ENCODE measurements at places on chromosomes 13 and 19.
A peak's percentile ranks its signal among the peaks of the same experiment; 100 is the strongest.

GRCh38 chr13:95552539-95553441 lies at the start of gene CLDN10:
CLDN10 (plus strand) TSS chr13:95552720; CDS start chr13:95552754, 34 bp downstream.
- DNase-seq, result no peak

- no peak for DNase-seq
These were observed 188.4 kb upstream of the KLF12 start for GRCh38 chr13:74322562-74322961.

DNA sequence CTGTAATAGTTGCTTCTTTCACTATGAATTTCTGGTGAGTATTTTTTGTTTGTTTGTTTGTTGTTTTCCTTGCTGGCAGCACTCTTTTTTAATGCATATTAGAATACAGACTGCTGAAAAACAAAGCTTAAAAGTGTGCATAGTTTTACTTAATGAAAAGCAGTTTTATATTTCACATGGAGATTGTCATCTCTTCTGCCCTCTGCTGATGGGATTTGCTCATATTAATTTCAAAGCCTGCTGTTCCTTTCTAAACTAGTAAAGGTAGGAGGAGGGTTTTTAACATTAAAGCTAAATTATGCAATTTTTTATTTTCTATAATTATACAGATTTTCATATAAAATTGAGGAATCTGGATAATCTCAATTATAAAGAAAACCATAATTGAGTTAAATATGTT lies 692.6 kb upstream of the SLITRK1 start:
- no peak for DNase-seq

- no peak for DNase-seq
These were observed 22.9 kb downstream of the FBN3 start for GRCh38 chr19:8126511-8126910.

- DNase-seq, result no peak
These were observed 1.6 kb downstream of the ZNF71 start for GRCh38 chr19:56596676-56597075.

DNA sequence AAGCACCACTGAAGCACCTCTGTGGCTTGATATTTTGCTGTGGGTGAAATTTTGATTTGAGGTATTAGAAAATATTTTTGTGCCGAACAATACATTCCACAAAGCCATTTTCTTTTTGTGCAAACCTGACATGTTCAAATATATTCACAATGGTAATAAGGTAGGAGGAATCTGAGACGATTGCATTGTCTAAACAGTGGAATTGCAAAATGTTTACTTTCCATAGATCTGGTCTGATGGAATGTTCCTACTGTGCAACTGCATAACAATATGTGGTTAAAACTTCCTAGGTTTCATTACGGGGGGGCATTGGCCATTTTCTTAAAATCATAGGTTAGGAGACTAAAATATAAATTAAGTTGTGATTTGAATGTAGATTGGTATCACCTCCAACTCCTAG lies 42.7 kb upstream of the AKAP11 start:
- DNase-seq, result no peak

- DNase-seq, result no peak
These were observed 109.8 kb downstream of the POSTN start for GRCh38 chr13:37488726-37489125.

GRCh38 chr13:93420887-93421286 lies 194.3 kb downstream of the GPC6 start:
- no peak for DNase-seq

DNA sequence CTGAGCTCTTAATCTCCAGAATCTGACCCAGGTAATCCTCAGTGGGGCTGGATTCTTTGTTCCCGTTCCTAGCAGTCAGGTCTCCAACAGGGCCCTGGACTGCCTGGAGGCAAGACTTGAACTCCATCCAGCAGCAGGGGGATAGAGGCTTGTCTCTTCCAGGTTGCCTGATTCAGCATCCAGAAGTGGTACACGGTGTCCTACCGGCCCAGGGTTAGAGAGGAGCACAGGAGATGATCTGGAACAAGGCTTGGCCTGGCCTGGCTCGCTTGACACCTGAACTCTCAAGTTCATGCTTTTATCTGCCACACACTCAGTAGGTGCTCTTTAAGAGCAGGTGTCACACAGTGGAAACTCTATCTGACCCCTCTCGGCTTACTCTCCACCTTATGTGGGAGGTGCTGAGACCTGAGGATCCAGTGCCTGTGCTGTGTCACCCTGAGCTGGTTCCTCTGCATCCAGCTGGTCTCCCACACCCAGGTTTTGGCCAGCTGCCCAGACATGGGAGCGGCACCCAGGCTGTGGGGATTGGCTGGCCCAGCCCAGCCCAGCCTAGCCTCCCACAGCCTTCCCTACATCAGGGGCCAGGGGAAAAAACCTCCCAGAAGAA lies at the start of gene CYP4F3:
TSS of gene CYP4F3 (plus strand) at position 604 of the 610 bp plus-strand sequence. CDS start 519 bp downstream, outside the sequence.
- DNase-seq, result no peak

- no peak for DNase-seq
These were observed at the start of gene ZNF728 for GRCh38 chr19:23002690-23003422. ZNF728 (minus strand) TSS chr19:23003176; CDS start chr19:23003030, 146 bp downstream.

DNA sequence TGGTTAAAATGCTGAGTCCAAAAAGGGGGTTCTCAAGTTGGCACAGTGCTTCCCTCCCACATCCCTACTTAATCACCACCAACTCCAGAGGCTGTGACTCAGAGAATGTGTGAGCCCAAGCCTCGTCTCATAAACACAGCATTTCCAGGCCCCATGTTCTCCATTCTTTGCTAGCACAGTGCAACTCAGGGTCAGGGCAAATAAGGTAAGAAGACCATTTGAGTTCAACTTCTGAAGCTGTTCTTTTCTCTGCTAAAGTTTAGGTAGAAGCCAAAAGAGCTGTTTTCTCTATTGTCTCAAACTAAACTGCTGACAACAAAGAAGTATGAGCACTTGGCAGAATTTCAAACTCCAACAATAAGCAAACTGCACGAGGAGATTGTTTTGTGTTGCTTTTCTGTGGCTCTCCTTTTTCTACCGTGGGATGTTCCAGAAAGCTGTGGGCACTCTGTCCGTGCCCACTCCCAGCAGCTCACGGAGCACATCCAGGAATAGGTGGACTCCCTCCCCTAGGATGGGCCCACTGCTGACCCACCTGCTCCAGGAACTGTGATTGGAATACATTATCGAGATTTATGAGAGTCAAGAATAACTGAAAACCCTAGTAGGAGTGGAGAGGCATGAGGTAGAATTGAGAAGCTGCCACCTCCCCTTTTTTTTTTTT lies 494.3 kb downstream of the COG6 start:
- no peak for DNase-seq

DNA sequence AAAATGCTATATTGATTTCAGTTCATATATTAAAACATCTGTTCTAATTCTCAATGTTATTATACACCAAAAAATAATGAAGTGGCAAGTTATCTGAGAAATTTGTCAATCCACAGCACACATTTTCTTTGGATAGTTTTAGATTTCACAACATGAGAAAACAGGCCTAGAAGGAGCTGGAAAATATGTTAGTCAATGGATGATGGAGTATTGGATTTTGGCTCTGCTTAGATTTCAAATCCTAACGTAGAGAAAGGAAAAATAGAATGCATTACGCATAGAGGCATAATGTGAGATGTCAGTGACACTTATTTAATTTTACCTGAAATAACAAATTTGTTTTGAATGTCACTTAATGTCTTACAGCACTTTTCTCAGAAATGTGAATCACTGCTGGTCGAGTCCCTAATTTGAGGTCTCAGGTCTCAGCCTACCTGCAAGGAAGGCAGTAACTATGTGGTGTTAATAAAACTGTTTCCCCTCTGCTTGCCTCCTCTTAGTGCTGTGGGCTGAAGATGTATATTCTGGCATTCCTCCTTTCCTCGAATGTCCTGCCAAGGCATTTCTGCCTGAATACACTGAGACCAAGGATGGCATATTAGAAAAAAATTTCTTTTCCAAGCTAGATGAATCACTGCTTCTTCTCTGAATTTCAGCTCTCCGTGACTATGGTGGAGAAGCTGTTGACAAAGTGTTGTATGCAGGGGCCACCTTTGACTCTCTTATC lies 232.4 kb downstream of the POSTN start:
- no peak for DNase-seq

DNA sequence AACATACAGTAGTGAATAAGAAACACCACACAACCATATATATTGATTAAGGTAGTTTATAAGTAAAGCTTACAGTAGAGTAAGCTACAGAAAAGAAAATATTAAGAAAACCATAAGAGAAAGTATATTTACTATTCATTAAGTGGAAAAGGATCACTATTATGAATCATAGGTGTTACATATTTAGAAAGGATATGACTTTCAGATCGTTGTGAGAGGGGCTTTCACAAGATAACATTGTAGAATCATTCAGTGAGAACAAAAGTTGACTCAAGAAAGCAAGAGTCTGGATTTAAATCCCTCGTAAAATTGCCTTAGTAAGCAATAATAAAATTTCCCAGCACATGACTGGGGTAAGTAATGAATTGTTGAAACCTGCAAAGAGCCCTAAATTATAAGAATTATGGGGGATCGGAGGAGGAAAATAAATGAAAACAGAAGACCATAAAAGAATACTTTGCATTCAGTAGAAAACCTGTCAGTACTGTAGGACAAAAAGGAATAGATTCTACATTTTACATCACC lies 6.0 kb downstream of the UFM1 start:
- DNase-seq, result no peak

DNA sequence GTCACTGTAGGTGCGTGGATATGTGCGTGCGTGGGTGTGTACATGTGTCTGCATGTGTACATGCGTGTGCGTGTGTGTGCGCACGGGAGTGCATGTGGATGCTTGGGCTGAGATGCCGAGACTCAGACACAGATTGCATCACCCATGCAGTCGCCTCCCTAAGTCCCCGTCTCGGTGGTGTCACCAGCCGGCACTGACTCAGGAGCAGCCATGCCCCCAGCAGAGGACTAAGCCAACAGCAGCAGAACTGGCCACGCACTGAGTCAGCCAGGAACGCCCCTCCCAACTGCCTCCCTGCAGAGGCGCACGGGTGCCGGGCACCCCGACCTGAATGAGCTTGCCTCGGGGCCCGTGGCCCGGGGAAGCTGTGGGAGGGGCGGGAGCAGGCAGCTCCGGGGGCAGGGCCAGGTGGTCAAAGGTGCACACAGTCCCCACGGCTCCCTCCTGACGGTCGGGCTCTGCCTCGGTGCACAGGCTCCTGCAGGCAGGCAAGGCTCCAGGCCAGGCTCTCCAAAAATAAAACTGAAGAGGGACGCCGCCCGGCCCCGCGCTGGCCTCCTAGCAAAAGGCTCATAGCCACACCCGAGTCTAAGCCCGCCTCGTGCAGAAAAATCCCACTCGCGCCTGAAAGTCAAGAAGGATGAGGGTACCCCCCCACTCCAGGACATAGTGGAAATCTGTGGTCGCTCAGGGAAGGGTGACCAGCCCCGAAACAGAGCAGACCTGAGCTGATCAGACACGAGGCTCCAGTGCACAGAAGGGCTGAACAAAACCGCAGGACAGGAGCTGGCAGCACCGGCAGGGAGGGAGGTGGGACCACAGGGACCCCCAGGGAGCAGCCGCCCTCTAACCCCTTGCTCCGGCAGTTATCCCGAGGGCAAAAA lies 49.2 kb downstream of the GADD45B start:
- DNase-seq, result no peak

- DNase-seq, result no peak
These were observed 9.0 kb upstream of the ECH1 start for GRCh38 chr19:38840583-38840968.

DNA sequence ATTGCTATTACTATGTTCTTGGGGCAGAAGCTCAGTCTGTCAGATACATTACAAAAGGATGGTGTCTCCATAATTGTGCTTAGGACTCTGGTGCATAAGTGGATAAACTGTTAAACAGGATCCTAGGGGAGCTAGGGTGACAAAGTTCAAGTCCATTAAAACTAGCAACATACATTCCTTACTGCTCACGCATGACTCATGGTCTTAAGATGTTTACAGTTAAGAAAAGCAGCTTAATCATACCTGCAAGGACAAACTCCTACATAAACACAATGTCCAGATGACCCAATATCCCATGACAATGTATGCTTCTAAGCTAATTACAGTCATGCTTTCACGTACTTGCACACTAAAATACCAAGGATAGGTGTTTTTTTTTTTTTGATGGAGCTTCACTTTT lies 3.5 kb upstream of the ZNF701 start:
- DNase-seq, result no peak

- no peak for DNase-seq
These were observed 85.8 kb downstream of the EPSTI1 start for GRCh38 chr13:42906257-42906656.

GRCh38 chr19:34217952-34218817 lies 36.2 kb upstream of the GARRE1 start:
- peak; percentile 90 for DNase-seq

GRCh38 chr13:55517312-55517711 lies 1623.4 kb upstream of the PRR20A start:
- DNase-seq, result no peak
